CD4-positive, alpha-beta T cell treated with Interleukin-1 beta for 1 hour (primary cell): ENCODE measurements at places on chromosomes 3 and 15.

DNA sequence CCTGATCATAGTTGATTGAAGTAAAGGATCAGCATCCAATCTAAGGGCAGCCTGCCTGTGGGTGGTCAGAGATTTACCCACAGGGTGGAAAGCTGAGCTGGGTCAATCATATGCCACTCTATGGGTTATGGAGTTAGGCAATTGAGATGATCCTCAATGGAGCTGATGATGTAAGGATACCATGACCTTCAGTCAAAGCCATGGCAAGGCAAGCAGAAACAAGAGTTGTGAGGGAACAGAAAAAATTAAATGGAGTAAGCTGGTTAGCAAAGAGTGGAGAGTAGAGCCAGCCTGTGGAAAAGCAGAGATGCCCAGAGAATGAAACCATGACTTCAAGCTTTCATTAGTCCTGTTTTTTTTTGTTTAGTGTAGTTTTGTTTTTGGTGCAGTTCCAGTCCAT lies 5.7 kb upstream of the IQGAP1 start:
- no peak for DNase-seq

- DNase-seq: no peak
These were observed 178.3 kb upstream of the C2CD4B start for GRCh38 chr15:62343397-62343796.

DNA sequence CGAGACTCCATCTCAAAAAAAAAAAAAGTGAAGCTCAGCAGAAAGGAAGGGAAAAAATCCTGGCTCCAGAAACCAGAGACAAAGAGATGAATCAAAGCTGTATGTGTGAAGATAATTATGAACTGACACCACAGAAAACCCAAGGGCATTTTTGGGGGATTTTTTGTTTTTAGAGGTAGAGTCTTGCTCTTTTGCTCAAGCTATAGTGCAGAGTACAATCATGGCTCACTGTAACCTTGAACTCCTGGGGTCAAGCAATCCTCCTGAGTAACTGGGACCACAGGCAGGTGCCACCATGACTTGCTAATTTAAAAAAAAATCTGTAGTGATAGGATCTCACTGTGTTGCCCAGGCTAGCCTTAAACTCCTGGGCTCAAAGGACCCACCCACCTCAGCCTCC lies 22.8 kb downstream of the HCLS1 start:
- DNase-seq: no peak

GRCh38 chr3:49611719-49612118 lies 57.4 kb downstream of the BSN start:
- no peak for DNase-seq

GRCh38 chr3:130389743-130390478 lies 44.4 kb downstream of the COL6A5 start:
- DNase-seq: no peak

DNA sequence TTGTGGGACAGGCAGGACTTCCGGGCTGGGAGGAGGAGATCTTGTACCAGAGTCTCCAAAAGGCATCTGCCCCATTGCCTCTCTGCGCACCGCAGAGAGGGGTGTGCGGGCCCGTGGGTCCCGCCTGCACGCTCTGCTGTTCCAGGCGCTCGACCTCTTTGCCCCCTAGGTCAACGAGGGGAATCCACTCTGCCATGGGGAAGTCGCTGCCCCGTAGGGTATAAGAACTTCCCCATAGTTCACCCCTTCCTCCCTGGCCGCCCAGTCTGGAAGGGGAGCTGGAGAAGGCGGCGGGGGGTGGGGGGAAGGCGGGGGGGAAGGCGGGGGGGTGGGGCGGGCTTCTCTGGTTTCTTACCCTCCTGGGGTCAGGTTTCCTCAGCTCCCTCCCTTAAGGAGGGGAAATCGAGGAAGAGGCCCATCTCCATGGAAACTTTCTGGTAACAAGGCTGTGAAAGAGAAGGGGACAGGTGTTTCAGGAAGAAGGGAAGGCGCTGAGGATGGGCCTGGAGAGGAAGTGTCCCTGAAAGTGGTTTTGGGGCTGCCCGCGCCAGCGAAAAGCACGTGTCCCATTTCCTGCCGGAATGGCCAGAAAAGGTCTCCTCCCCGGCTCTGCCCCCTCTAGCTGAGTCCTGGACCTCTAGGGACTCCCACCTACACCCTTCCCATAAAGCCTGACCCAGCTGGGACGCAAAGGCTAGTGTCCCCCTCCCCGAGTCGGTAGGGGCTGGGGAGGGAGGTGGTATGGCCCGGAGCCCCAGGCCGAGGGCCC lies 27.5 kb downstream of the NR1I2 start:
- peak; percentile 2 for DNase-seq

DNA sequence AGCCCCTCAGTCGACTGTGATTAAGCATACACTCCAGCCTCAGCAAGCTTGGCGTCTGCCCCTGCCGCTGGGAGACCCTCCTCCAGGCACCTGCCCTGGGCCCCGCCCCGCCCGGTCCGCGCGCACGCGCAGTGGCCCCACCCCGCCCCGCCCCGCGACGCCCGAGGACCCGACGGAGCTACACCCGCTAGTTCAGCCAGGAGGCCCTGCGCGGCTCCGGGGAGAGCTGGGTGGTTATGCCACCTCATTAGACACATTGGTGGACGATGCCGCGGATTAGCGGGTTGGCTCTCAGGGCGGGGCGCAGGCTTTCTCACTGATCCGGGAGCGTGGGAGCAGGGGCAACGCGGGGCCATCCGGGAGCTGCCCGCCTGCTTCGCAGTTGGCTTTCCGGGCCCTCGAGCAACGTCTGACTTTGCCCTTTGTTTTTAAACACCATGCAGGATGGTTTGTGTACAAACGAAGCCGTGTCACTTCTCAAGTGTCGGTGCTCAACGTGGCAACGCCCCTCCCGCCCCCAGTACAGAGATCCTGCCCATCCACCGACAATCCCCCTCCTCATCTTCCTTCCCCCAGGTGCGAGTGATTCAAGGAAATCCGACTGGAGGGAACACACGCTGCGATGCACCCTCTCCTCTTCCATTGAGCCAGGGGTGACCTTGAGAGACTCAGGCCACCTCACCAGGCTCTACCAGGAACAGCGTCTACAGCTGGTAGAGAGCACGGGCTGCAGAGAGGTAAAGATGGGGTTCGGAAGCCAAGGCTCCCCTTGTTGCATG lies 109.3 kb downstream of the SHQ1 start:
- peak; percentile 76 for DNase-seq

- no peak for DNase-seq
These were observed 234.6 kb downstream of the THRB start for GRCh38 chr3:24259901-24260512.

DNA sequence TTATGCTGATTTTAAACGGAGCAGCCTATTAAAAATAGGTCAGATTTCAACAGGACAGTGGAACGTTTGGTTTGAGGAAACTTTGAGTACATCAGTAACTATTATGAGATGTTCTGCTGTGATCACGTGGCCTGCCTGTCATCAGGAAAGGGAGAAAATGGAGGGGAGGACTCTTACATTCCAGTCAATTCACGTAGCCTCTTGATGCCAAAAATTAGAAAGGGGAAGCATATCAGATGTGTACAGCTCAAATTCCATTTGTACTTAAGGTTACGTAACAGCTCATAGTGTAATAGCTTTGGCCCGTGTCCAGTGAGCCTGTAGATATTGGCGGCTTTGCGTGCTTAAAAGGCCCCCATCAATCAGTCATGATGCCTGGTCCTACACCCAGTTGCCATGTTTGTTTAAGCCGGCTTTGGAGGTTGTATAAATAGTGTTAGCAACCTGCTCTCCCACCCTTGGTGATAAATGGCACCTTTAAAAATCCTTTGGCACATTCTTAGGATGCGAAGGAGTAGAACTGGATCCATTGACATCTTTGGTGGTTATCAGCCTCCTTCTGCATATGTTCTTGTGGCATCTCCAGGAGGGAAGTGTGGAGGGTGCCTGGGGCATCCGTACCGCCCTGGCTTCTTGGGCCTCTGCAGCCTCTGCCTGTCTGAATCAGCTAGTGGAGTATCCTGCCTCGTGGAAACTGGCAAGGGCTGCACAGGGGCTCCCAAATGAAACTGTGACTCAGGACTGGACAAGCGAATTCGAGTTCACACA lies 163.9 kb downstream of the THSD4 start:
- no peak for DNase-seq

DNA sequence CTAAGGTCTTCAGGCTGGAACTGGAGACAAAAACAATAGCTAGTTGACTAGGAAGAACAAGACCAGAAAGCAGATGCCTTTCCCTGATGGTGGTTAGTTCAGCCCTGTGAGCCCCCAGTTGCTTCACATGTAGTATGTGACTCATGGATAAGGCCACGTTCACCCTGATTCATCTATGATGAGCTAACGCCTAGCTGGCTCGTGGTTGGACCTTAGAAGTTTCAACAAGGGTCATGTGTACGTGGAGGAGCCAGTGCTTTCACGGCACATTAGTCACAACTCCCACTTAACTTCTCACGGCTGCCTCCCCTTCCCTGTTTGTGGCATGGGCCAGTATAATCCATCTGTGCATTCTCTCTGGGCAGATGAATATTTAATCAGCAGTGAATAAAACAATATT lies 20.6 kb downstream of the COL8A1 start:
- DNase-seq: no peak

DNA sequence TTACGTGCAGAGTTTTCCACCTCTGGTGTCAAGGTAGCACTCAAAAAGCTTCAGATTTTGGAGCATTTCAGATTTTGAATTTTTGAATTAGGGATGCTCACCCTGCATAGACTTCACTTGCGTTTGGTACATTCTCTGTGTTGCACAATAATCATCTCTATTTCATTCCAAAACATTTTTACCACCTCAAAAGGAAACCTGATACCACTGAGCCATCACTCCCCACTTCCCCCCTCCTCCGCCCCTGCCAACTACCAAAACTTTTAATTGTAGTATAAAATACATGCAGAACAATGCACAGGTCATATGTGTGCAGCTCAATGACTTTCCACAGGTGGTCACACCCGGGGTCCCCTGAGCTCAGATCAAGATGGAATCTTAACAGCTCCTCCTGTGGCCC lies 208.8 kb downstream of the SV2B start:
- no peak for DNase-seq

GRCh38 chr3:129694228-129694627 lies 87.8 kb upstream of the PLXND1 start:
- DNase-seq: no peak

- peak; percentile 15 for DNase-seq
These were observed 2.6 kb downstream of the TNIK start for GRCh38 chr3:171457607-171458061.

- DNase-seq: no peak
These were observed 467.5 kb downstream of the C3orf38 start for GRCh38 chr3:88617283-88617682.

DNA sequence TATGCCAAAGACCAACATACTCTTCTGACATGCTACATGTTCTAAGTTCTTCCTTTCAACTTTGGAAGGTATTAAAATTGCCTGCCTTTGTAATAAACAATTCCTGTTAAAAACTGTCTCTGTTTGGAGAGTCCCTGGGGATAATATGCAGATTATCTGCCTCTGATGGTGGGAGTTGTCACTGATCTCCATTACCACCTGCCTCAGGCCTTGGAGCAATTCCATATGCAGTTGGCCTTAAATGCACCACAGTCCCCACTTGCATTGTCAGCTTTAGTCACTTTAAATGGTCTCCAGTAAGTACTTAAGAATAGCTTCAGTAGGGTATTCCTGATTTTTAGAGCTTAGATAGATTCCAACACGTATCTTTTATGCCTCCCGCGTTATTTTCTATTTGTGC lies 121.1 kb upstream of the GOLIM4 start:
- DNase-seq: no peak

DNA sequence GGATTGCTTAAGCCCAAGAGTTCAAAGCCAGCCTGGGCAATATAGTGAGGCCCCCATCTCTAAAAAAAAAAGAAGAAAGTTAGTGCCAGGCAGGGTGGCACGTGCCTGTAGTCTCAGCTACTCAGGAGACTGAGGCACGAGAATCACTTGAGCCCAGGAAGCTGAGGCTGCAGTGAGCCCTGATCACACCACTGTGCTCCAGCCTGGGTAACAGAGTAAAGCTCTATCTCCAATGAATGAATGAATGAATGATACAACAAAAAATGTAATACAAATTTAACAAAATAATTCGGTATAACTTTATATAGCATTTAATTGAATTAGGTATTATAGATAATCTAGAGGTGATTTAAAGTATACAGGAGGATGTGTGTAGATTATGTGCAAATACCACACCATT lies 29.7 kb downstream of the DENND4A start:
- DNase-seq: no peak

GRCh38 chr3:171640520-171641412 lies 169.5 kb downstream of the PLD1 start:
- DNase-seq: no peak

DNA sequence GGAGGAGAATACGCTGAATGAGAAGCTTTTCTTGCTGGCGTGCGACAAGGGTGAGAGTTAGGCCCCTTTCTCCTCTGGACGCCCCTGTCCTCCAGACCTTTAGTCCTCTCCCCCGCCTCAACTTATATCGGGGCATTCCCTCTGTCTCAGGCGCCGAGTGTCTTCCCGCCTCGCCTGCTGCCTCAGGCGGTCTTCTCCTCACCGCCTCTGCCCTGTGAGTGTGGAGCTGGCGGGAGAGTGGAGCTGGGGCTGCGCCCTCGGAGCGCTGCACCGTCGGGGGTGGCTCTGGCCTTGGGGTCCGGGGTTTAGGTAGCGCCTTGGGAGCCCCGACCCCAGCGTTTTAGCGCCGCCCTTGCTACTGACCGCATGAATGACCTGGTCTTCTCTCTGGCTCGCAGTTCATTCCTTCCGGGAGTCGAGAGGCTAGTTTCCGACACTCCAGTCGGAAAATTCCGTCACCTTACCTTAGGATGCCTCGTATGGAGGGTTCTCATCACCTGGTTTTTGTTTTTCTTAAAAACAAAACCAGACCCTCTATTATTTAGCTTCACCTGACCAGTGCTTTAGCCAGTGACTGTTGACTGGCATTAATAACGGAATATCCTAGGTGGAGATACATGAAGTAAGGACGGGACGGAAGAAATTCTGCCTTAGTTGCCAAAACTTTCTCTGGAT lies 985 bp downstream of the TRPC1 start:
- peak; percentile 2 for DNase-seq

GRCh38 chr3:154536751-154537150 lies 106.8 kb upstream of the GPR149 start:
- no peak for DNase-seq

DNA sequence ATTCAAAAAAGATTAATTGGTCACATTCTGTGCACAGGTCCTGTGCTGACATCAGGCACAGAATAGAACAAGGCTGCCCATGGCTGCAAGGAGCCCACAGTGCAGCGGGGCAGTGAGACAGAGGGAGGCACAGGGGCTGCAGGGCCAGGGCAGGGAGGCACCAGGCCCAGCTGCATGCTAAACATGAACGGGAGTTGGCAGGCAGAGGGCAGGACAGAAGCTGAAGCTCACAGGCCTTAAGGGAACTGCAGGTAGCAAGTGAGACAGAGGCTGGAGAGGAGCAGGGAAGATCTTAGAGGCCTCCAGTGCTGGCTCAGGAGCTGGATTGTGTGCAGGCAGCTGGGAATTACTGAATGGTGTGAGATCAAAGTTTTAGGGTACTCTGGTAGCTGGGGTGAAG lies 26.2 kb downstream of the IDH3A start:
- no peak for DNase-seq
